ENCODE measurements at places on chromosomes 6 and 20.

DNA sequence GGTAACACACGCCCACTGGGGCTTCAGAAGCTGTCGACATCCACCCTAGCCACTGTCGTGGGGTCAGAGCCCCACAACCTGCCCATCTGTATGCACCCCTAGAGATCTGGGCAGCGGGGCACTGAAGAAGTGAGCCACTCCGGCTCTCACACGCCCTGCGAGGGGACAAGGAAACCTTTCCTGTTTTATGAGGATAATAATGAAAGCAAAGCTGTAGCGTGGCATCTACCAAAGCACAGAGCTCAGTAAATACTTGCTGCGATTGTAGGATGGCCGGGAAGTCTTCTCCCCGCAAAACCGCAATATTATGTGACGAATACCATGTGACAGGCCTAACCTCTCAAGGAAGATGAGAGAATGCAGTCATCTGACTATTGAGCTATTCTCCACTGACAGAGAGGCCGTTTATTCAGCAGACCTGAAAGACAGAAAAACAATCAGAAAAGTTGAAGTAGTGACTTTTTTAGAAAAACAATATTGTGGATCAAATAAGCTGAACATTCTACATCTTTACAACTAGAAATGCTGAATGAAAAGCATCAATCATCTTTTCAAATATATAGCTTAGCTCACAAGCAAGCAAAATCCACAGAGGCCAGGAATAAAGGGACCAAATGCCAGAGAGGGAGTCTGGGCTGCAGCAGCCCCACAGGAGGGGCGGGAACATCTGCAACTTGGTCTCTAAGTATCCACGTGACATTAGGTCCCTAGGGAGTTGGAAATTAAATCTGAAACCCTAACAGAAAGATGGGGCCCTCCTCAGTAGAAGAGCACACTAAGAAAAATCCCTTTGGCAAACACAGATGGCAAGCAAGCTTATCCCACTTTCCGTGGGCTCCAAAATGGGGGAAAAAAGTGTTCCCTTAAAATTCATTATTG, 207.8 kb downstream of the TTLL2 start:
- peak; percentile 100 for DNase-seq

GRCh38 chr20:45487231-45487635, 17.7 kb downstream of the WFDC2 start:
- no peak for DNase-seq

DNA sequence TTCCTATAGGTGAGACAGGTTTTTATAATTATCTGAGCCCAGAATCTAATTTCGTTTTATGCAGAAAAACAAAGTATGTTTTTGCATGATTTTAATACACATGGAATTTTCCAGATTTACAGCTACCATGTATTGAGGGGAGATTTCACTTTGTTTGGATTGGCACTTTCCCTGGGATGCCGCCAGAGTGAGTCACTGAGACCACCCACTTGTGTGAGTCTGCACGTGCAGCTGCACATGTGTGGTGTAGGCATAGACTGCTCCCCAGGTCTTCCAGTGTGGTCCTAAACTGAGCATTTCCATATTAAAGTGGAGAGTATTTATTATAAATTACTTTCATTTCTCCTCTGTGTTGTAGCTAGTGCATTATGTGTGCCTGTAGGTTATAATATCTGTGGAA, 186.8 kb downstream of the UBE3D start:
- DNase-seq, result no peak

DNA sequence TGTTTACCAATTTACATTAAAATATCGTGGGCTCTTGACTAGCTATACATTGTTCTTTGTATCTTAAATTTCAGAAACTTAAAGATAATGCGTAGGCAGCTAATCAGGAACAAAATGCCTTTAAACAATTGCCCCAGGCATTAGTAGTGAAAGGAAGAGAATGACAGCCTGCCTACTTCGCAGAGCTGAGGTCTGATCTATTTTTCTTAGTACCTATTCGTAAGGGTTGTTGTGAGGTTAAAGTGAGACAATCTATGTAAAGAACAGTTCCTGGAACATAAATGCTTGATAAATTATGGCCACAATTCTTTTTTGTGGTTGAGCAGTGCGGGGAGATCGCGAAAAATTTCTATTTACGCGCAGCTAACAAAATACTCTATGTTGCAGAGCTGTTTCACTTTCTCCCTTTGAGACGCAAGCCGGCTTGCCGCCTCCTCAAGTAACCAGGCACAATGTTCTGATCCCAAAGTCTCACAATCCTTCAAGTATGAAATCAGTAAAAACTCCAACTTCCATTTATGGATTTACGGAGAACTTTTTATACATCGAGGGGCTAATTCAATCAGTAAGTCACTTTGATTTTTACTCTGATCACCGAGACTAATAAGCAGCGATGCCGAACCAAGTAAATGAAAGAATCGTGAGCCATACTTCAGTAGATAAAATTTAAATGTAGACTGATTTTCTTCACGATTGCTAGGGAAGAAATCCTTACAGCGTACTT, 878 bp upstream of the PNRC1 start:
- peak; percentile 48 for DNase-seq

- peak; percentile 5 for DNase-seq
Measured at GRCh38 chr6:16316741-16317251, 78.4 kb downstream of the GMPR start.

DNA sequence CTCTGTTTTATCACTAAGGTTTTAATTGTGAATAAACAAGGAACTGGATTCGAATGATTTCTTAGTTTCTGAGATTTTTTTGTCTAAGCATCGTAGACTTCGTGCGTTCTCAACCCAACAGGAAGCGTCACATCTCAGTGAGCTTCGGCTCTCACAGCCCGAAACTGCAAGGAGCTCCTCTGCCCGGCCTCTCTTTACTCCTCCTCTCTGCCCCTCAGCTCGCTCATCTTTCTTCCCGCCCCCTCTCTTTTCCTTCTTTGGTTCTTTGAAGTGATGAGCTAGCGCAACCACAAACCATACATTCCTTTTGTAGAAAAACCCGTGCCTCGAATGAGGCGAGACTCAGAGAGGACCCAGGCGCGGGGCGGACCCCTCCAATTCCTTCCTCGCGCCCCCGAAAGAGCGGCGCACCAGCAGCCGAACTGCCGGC, 480 bp upstream of the NT5E start:
- DNase-seq, result no peak

DNA sequence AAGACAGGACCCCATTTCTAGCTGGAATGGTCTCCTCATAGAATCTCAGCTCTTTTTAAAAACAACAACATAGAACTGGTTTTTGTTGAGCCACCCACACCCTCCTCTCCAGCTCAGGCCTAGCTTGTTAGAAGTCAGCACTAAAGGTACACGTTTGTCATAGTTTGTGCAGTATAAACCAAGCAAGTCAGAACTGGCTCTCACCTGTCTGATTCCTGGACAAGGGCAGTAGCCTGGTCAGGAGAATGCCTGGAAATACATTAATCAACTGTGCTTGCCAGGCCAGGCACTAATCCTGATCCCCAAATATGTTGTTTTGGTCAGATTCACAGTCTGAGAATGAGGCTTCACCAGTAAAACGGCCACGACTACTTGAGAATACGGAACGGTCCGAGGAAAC, 296.7 kb downstream of the ZFAND3 start:
- DNase-seq, result no peak

DNA sequence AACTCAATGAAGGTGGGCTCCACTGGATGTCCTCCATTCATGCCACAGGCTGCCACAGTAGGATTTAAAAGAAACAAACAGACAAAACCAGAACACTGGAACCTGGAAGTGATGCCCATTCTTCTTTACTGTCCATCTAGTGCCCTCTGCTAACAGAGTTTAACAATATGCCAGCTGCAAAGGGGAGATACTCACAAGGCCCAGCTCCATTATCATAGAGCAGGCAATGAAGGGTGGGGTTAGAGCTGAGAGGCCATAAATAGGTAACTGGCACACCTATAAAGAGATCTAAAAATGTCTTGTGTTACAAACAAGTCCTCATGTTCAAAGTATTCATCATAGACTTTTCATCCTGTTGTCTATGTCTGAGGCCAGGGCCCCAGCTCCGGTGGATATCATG, 75.6 kb downstream of the SOD2 start:
- DNase-seq, result no peak

DNA sequence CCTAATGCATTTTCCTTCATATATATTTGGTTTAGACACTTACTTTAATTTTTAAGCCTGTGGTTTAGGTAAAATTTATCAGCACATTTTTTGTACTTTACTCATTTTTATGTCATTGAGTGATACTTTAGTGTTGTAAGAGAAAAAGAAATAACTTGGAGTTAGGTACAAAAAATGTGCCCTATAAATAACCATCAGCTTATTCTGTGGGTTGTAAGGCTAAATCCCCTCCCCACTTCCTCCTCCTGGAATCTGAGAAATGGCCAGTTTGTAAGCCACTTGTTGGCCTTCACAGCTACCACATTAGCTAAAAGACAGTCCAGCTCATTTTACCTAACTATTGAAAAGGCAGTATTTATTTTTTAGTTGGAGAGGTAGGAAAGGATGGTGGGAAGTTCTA, 576.3 kb downstream of the PKHD1 start:
- no peak for DNase-seq

DNA sequence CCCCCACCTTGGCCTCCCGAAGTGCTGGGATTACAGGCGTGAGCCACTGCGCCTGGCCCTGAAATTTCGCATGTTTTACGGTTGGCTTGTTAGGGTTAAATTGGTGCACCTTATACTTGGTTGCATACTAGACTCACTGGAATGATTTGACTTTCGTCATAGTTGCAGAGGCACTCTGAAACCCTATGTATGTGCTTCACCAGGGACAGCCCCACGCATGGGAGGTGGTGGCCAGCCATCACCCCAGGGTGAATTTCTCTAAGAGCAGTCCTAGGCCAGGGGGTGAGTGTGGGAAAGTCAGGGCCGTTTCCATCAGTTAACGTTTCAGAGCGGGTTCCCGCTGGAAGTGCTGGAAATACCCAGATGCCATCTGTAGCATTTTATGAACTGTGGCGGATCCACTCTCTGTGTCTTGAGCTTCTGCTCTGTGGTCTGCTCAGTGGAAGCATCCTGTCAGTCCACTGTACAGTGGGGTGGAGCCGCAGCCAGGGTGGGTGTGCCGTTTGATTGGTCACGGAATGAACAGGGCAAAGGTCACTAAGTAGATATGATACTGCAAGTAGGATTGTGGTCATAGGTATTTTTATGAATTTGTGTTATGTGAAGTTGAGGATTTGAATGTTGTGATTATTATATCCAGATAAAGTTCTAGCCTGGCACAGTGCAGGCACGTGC, 13.2 kb downstream of the DNAJC5 start:
- no peak for DNase-seq

DNA sequence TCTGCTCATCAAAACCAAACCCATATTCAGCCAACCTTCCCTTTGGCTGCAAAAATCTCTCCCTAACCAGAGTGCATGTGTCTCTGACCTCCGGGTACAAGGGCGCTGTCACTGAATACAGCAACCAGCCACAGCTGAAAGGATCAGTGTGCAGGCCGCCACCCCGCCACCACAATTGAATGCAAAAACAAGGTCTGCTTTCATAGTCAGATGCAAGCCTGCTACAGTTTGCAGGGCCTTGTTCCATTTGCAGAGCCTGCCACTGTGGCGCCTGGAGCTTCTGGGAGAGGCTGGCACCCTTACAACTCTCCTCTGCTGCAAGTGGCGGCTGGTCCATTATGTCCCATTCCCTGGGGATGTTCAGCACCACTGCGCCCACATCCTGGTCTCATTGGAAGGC, 23.5 kb downstream of the MDGA1 start:
- no peak for DNase-seq

GRCh38 chr6:11650025-11650696, 112.6 kb downstream of the TMEM170B start:
- DNase-seq, result no peak

- peak; percentile 14 for DNase-seq
Measured at GRCh38 chr20:35001596-35002362, 46.1 kb downstream of the MYH7B start.

DNA sequence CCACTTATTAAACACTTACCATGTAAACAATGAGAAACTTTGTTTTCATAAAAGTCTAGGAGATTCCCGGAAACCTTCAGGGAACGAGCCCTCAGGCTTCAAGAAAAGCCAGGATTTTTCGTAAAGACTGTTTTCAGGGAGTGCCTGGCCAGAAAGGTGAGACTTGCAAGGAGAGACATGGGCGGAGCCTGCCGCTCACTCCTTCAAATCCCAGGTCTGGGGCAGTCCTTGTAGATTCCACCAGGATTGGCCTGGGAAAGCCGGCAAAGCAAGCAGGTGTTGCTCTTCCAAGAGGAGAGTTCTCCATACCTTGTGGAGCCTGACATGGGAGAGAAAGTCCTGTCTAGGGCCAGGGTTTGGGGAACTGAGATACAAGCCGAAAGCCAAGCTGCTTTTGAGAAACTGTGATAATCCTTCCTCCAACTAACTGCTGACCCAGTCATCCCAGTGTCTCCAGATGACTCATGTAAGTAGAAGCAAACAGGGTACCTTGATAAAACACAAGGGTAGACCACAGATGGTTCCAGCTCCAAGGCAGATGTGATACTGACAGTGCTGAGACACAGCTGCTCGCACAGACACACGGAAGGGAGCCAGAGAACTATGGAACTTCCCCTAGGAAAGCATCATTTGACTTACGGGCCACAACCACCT, 69.4 kb upstream of the NAA20 start:
- no peak for DNase-seq

All from NCI-H524 (cell line).